AML-193 (cell line): ENCODE measurements at places on chromosomes 5 and 9.

DNA sequence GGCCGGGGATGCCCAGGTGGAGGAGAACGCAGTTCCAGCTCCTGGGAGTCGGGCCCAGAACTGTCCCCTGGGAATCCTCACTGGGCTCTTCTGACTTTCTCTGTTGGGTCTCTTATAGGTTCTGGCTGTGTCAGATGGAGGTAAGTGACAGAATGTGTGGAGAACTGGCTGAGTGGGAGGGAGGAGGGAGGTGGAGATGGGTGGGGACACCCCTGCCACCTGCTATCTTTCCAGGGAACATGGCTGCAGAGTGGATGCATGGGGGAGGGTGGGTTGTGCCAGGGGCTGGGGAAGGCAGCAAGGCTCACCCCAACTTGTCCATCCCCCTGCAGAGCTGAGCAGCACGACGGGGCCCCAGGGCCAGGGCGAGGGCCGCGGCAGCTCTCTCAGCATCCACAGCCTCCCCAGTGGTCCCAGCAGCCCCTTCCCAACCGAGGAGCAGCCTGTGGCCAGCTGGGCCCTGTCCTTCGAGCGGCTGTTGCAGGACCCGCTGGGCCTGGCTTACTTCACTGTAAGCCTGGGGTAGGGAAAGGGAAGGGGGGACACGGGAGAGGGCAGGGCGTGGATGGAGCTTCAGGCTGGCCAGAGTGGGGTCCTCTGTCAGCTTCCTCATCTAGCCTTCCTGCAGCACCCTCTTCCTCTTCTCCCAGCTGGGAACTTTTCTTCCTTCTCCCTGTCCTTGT, 8.3 kb downstream of the RGS14 start:
- no peak for DNase-seq

DNA sequence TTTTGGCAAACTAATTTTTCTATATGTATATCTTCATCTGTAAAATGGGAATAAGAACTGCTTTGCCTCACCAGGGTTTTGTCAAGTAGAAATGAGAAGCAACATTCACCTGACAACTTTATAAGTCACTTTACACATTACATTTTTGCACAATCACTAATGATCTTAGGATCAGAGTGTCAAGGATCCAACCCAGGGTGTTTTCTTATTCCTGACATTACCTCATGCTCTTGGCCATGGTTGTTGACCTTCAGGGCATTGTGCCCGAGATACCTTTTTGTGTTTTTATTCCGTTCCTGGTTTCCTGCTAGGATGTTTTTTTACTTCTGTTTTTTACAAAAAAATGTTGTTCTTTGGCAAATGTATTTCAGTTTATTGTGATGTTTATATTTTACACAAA, 22.2 kb upstream of the RASA1 start:
- DNase-seq, result no peak

DNA sequence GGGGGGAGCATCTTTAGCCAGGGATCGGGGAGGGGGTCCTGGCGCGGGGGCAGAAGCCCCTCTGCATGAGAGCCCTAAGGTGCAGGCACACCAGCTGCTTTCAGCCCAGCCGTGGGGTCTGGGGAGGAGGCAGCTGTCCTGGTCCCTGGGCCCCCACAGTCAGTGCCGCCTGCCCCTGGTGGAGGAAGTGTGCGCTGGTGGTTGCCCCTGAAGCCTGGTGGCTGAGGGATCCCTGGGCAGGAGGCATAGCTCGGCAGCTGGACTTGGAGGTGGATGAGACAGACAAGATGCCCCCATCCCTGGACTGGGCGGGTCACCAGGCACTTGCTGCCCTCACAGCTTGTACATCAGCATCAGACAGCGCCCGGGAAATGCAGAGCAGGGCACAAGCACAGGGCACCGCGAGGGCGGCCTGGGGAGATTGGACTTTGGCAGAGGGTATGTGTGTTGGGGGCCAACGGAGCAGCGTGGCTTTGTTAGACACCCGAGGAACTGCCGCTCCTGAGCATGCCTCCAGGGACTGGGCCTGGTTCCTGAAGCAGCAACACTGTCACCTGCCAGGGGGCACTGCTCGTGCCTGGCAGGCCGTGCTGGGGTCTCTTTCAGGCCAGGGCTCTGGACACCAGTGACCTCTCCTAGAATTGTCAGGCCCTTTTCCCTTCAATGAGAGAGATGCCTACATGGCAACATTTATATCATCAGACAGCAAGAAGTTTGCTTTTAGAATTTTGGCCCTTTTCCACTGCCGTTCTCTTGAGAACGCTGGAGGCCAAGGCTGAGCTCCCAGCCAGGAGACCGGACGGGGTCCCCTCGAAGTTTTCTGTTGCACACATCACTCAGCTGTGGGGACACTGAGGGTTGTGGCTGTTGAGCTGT, 41.9 kb upstream of the CTSL start:
- no peak for DNase-seq

GRCh38 chr5:136143312-136143711, 10.7 kb downstream of the SMAD5 start:
- no peak for DNase-seq

- no peak for DNase-seq
Observed at GRCh38 chr9:2193552-2193951, 178.4 kb downstream of the SMARCA2 start.

DNA sequence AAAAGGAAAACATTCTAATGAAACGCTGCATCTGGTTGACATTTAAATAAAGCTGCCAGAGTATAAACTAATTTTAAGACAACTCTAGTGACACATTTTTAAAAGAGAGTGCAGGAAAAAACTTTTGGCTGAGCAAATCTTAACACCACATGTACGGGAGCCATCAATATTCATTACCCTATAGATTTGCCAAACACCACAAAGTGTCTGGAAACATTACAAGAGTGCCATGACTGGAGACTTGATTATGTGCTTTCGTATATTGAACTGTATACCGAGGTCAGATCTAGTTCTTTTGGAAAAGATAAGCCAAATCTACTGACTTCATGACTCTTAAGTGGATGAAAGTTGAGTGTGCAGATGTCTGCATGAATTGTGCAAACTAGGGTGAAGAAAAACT, 10.6 kb upstream of the DMRT2 start:
- no peak for DNase-seq
